ENCODE measurements at places on chromosomes 16 and 17. TPM values are rescaled to one million over a fixed set of nuclear protein-coding genes. Genes with fewer than 3 reads are reported as not detected.

Gene SLC47A1
- 0.15 TPM for total RNA-seq

Gene ZNF469
- 2.8 TPM for total RNA-seq

Gene ZACN
- not detected for total RNA-seq

Gene CD300E
- total RNA-seq: not detected

Gene PRSS33
- total RNA-seq: not detected

Gene PPY
- total RNA-seq: not detected

Gene PRRT2
- 0.67 TPM for total RNA-seq

Gene PRAC1
- total RNA-seq: not detected

Gene DOC2B
- total RNA-seq: not detected

Gene ZSCAN10
- total RNA-seq: not detected

Gene ST6GALNAC2
- total RNA-seq: 1.8 TPM

Gene SSTR5
- not detected for total RNA-seq

Gene INTS2
- 7.3 TPM for total RNA-seq

Gene OR1F1
- not detected for total RNA-seq

Gene MARVELD3
- total RNA-seq: not detected

Gene ITGAE
- total RNA-seq: 28.7 TPM

All from bronchus fibroblast of lung (primary cell).